ENCODE measurements at places on chromosomes 16 and 17.

GRCh38 chr17:79601604-79602424 is 9.0 kb downstream of the RBFOX3 start:
- no peak for DNase-seq

GRCh38 chr16:28180655-28181460 is 30.9 kb downstream of the XPO6 start:
- DNase-seq: no peak

- DNase-seq: peak; percentile 80
Measured at GRCh38 chr17:82051776-82052637, at the start of the genes GPS1 and RFNG. GPS1 (plus strand) TSS chr17:82051898; CDS start chr17:82051932, 34 bp downstream. RFNG (minus strand) TSS chr17:82051811; CDS start chr17:82051766, 45 bp downstream.

- DNase-seq: no peak
Measured at GRCh38 chr17:45345554-45346215, 28.9 kb upstream of the MAP3K14 start.

DNA sequence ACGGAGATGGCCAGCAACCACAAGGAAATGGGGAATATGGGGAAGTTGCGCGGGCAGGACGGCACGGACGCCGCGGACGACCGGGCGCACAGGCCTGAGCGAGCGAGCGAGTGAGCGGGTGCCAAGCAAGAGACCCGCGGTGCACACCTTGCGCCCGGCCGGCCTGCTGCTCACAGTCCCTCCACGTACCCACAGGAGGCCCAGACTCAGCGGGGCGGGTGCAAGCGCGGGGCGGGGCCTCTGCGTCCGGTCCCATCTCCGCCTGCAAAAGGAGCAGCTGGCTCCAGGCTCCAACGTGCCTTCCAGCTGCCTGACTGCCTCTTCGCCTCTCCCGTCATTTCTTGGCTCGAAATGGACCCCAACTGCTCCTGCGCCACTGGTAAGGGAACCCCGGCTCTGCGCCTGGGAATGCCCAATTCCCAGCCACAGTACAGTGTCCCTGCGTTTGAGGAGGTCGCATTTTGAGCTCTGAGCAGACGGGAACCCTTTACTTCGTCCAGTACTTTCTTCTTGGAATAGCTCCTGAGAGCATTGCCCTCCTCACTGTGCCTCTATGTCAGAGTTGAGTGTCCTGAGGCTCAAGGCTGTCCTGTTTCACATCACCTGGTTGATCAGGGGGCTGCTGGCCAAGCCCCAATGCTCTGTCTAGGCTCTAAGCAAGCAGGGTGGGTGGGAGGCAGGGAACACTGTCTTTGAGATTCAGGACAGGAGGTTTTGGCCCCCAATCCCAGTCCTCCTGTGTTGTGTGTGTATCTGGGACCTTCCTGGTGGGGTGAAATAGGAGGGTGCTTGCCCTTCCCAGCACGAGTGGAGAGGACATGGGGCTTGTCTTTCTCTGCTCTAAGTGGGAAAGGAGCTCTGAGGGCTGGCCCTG is 8.1 kb upstream of the MT1E start:
- no peak for DNase-seq

DNA sequence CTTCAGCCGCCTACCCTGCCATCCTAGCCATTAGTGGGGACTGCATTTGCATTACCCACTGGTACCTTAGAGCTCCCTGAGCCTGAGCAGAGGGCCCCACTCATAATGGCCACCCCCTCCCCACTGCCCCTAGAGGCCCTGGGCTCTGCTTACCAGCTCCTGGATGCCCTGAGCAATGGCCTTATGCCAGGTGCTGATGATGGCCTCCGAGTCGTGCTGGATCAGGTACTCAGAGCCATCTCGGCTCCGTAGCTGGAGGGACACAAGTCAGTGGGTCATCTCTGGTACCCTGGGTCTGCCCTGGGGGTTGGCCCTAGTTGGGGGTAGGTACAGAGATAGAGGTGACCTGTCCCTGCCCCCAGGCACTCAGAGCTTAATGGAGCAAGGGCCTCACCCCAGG is 34.9 kb downstream of the ARHGAP27 start:
- DNase-seq: no peak

- DNase-seq: no peak
Measured at GRCh38 chr16:7090628-7091115, 242.0 kb upstream of the RBFOX1 start.

- no peak for DNase-seq
Measured at GRCh38 chr17:4691686-4692085, 12.3 kb downstream of the PELP1 start.

DNA sequence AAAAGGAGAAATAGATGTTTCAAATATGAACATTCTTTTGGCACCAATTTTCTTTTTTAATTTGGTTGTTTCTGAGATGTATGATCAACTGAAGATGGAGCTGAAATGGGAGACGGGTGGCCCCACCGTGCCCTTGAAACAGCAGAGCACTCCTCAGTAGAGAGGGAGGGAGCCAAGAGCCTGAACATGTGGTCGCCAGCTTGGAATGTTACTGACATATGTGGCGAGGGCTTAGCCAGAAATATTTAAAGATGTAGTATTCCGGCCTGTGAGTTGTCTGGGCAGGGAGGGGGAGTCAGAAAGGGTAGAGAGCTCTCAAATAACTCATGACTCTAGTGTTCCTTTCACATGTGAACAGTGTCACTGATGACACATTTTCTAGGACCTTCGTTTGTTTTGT is 13.3 kb upstream of the MRC2 start:
- no peak for DNase-seq

DNA sequence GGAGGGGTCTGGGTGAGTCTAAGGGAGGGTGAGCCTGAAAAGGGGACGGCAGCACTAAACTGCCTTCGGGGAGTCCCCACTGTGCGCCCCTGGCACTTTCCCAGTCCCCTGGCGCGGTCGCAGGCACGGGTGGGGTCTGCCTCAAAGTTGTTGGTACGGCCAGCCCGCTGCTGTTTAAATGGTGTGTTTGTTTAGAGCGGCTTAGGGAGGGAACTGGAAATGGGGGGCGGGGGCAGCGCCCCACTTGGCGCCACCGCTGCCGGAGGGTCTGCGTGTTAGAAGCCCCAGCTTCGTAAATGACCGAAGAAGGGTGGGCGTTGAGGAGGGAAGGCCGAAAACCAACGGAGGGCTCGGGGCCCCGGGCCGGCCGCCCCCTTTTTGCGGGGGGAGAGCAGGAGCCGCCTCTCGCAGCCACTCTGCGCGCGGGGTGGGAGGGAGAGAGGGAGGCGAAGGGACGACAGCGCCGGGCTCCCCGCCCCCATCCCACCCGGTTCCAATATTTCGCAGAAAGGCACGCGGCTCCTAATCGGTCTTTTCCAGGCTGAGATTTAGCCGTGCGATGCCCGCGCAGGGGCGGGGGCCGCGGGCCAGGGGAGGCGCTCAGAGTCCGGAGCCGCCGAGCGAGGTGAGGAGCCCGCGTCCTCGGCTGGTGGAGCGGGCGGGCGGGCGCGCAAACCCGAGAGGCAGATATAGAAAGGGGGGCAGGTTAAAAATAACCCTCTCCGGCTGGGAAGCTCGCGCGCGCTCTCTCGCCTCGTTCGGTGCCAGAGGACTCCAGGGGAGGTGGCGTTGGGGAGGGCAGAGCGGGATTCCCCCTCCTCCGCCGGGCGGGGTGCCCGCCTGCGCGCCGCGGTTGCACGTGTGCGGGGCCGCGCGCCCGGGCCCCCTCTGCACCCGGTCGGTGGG is 54.9 kb downstream of the SREBF1 start:
- no peak for DNase-seq

- DNase-seq: no peak
Measured at GRCh38 chr17:82014432-82014831, 8.2 kb downstream of the CENPX start.

- peak; percentile 27 for DNase-seq
Measured at GRCh38 chr17:3963237-3964201, 718 bp downstream of the ATP2A3 start.

DNA sequence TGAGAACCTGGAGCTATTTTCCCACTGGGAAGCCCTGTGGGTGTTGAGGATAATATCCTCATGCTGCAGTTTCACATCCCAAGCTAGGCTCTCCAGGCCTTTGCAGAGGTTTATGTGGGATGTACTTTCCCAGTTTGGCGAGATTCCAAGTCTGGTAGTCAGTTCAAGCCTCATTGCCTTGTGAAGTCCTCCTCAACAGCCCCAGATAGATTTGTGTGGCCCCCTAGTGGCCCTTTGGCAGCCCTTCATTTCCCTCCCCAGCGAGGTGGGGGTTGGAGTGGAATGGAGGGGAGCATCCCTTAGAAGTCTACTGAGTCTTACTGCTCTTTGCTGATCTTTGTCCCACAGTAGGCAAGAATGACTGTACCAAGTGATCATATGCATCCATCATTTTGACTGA is 137.9 kb downstream of the CDH11 start:
- DNase-seq: no peak

DNA sequence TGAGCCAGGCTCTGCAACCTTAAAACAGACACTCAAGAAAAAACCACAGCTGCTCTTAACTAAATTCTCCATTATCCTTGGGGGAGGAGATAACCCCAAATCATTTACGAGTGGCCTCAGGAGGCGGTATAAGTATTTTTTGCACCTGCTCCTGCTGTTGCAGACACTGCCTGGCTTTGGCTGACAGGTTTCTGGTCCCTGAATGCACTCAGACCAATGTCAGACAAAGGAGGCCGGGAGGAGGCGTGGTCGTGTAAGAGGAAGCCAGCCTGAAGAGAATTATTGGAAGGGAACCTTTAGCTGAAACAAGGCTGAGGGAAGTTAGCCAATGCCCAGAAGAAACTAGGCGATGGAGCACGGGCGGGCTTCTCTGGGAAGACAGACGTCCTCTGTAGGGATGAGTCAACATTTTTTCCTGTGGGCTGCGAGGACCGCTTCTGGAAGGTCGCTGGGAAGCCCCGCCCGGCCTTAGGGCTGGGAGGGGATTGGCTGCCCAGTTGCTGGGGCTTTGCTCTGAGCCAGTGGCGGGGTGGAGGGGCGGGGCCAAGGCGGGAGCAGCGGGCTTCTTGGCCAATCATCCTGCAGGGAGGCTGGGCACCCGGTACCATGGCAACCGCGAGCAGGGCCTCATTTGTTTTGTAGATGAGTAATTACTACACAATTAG is 82.3 kb downstream of the CCDC182 start:
- no peak for DNase-seq

DNA sequence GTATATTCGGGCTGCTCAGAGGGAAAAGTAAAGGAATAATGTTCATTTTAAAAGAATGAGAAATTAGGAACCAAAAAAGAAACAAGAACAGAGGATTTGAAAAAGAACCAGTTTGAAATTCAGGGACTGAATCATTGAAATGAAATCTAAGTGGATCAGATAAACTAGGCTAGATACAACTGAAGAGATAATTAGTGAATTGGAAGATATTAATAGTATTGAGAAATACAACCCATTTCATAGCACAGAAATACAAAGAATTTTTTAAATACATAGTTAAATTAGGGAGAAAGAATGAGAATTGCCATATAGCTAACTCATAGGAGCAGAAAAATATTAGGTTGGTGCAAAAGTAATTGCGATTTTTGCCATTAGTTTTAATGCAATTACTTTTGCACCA is 117.3 kb upstream of the NOL11 start:
- no peak for DNase-seq

GRCh38 chr17:47785538-47786123 is 36.0 kb downstream of the OSBPL7 start:
- no peak for DNase-seq

All from activated naive CD8-positive, alpha-beta T cell treated with anti-CD3 and anti-CD28 coated beads, Interleukin-2, amount 50 U/mL, for 16 hours (primary cell).